8988T (cell line): ENCODE measurements at places on chromosomes 5 and 9.

- DNase-seq = no peak
These were observed 6.0 kb downstream of the BARX1 start for GRCh38 chr9:93949073-93949693.

DNA sequence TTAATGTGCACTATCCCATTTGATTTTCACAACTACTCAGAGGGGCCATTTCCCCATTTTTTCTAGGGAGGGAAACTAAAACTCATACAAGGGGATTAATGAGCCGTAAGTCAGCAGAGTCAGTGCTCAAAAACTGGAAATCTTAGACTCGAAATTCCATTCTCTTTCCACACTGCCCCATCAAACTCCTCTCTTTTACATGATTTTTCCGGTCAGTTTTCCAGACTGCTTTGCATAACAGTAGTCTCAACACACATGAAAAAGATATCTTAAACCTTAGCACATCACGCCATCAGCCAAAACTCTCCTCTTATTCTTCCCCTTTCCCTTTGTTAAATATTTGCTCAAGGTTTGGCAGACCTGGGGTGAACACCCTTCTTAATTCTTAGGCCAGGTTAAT lies 332.0 kb downstream of the RFX3 start:
- no peak for DNase-seq

DNA sequence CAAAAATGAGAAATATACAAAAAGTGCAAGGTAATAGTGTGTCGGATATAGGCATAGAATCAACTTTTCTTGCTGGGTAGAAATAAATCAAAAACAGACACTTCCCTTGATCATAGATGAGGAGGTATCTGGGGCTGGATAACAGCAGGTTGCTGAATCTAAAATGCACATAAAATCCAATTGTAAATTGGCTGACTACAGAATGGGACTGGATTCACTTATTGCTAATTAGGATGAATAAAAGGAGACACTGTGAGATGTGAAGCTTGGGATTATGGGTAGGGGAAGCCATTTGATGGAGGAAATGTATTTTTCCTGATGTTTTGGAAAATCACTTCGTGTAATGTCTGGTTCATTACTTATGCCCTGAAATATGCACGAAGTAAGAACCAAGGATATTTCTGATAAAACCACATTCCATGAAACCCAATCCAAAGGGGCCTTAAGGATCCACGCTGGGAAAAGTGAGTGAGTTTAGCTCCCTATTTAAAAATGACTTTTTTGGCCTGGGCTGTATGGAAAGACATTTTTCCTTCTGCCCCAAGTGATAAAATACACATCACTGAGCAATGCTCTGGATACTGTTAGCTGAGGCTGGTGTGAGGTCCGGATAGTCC lies 136.1 kb downstream of the MARCHF11 start:
- DNase-seq = no peak

- DNase-seq = no peak
These were observed 177.7 kb downstream of the PAPPA start for GRCh38 chr9:116331241-116331640.

DNA sequence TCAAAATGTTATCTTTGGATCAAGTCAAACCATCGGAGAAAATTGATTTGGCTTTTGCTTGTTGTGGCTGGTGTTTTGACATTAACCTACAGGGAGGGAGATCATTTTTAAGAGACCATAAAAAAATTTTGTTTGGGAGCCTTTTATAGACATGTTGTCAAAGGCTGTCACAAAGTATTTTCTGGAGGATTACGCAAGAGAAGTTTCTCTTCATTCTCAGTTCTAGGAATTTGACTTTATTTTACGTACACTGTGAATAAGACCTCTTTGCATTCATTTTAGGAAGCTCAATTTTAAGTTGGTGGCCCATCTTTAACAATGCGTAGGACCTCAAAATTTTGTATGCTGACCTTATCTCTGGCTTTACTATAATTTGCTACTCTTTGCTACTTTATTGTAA lies 50.2 kb upstream of the SLC44A1 start:
- DNase-seq = no peak

GRCh38 chr5:99005506-99005905 lies 76.7 kb upstream of the CHD1 start:
- DNase-seq = no peak

DNA sequence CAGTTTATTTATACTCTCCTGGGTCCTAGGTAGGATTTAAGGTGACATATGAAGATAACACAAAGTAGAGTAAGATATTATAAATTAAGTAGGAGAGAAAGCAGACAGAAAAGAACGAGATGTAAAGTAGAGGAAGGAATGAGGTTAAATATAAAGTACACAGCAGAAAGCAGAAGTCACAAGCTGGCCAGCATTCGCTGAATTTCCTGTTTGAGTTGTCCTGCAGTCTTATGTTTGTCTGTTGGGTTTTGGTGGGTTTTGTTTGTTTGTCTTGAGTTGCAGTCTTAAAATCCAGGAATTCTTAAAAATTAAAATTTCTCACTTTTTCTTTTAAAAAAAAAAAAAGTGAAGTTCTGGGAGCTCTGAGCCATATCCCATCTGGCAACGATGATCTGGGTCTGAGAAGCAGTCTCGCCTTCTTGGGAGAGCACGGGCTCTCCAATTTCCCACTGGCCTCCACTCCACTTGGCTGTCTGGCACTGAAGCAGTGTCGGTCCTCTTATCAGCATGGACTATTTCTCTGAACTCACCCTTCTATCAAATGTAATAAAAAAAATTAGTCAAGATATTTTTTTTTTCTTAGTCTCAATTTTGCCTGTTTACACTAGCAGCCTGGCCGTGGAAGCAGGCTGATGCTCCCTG lies 2.0 kb downstream of the S100Z start:
- no peak for DNase-seq

- no peak for DNase-seq
These were observed 22.6 kb downstream of the SEMA5A start for GRCh38 chr5:9523090-9523823.

DNA sequence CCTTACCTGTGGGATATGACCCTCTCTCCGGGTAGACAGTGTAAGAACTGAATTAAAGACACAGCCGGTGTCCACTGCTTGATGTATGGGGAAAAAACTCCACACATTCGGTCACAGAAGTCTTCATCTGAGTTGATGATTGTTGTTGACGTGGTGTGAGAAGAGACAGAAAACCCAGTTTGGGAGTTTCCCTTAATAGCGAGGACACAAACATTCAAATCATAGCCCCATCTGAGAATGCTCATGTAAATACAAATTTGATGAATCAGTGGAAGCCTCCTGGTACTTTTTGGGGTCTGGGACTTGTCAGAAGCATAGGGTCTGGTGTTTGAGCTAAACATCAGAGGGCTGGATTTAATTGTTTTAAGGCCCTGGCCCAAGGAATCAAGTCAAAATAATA lies 11.0 kb downstream of the HAVCR1 start:
- no peak for DNase-seq

- DNase-seq = no peak
These were observed 18.8 kb upstream of the GFPT2 start for GRCh38 chr5:180371949-180372348.

GRCh38 chr9:127540664-127541041 lies 71.4 kb upstream of the STXBP1 start:
- DNase-seq = peak; percentile 64

DNA sequence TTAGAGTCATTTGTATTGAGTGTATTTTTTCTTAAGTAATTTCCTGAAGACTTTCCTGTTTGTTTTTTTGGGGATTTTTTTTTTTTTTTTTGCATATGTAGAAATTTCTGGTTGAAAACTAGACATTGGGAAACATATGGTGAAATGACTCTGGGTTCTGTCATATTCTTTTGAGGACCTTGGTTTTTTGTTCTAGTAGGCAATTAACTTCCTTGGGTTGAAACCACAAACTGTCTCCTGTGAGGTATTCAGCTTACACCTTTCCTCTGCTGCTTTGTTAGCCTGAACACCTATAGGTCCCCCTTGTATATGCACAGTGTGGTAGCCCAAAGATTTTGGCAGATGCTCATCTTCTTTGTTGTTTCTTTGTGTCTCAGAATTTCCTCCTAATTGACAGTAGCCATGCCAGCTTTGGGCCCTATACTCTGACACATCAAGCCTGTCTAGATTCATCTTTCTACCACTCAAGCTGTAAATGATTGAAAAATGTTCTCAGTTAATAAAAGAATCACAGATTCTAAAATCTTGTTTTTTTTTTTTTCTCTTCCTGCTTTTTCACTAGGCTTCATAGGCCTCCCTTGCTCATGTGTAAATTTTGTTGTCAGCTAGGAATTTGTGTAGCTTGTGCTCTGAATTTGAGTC lies 140.6 kb downstream of the COMMD10 start:
- no peak for DNase-seq

DNA sequence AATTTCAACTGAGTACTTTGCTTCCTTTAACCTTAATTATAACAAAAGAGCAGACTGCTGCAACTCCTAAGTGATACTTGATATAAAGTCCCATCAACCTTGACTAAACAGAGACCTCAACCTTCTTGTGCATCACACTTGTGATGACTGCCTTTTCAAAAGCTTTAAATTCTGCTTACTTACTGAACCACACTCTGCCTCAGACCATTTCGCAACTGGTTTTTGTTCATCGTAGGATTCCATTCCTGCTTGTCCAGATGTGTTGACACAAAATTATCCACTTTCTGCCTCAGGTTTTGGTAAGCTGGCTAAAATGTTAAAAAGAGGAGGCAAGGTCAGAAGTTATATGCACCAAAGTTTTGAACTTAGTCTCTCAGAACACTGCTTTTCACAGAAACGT lies 3.5 kb downstream of the BOD1 start:
- no peak for DNase-seq

GRCh38 chr5:31047007-31047406 lies 146.5 kb upstream of the CDH6 start:
- DNase-seq = no peak

GRCh38 chr9:128947527-128948301 lies at the start of the genes DOLK and NUP188:
TSS of gene DOLK (minus strand) at chr9:128947603. CDS start at chr9:128947303, 300 bp downstream.
TSS of gene NUP188 (plus strand) at chr9:128947699. CDS start at chr9:128947720, 21 bp downstream.
- DNase-seq = peak; percentile 95

DNA sequence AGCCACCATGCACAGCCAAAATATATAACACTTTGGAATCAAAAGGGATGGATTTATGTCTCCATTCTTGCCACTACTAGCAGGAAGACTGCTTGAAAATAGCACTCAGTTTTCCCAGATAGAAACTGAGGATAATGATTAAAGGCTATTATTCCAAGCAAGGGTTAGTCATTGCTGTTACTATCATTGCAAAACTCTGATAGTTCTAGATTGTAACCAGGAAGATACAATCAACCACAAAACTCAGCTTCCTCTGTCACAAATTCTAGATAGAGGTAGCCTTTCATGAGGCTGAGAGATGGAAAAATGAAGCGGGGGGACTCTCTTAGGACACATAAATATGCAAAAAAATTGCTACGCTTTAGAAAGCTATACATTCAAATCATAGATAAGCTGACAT lies 3.1 kb downstream of the ANXA1 start:
- no peak for DNase-seq

DNA sequence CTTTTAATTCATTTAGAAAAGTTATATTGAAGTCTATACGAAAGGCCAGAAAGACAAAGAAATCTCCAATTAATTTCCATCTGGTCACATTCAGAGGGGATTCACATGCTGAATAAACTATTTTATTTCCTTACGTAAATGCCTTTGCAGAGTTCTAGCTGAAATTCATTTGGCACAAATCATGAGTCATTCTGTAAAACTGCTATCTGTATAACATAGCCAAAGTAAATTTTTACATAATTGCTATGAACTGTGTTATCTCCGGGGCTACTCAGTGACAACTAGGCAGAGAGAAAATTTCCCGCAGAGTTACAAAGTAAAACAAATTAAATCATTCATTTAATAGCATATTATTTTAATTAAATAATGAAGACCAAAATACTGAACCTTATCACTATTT lies 463.2 kb upstream of the ADAMTS16 start:
- no peak for DNase-seq

GRCh38 chr5:87581661-87582060 lies 168.9 kb upstream of the CCNH start:
- DNase-seq = no peak

- no peak for DNase-seq
These were observed 2.7 kb downstream of the KLF4 start for GRCh38 chr9:107486674-107487520.

DNA sequence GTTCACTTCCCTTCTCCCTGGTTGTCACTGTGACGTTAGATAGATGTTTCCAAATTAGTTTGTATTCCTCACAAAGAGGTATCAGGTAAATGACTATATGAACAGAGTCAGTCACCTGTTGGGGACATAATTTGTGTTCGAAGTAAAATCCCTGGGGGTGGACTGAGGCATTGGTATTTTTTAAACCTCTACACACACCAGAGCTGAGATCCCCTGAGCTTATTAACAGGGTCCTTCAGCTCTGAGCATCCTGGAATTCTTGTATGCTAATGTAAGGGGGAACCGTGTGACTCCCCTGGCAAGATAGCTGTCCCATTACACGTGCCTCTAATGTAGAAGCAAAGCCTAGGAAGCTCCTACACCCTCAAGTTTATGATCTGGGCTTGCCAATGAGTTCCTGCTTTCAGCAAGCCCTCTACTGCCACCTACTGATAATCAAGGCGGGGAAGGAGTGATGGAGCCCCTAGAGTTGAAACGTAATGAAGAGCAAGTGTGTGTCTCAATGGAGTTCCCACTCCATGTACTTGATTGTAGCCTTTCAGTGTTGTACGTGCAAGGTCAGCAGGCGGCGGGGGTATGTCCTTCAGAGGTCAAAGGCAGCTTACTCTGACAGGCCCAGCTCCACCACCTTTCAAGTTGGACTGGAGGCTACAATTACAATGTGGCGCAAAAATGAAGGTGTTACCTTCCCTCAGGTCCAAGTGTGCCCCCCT lies 14.4 kb downstream of the PRKACG start:
- peak; percentile 54 for DNase-seq

- no peak for DNase-seq
These were observed 20.5 kb downstream of the SRFBP1 start for GRCh38 chr5:121982146-121982892.

- DNase-seq = peak; percentile 92
These were observed 135.6 kb upstream of the PPP1R26 start for GRCh38 chr9:135343837-135344522.

GRCh38 chr5:5951953-5952352 lies 426.4 kb downstream of the MED10 start:
- DNase-seq = no peak

DNA sequence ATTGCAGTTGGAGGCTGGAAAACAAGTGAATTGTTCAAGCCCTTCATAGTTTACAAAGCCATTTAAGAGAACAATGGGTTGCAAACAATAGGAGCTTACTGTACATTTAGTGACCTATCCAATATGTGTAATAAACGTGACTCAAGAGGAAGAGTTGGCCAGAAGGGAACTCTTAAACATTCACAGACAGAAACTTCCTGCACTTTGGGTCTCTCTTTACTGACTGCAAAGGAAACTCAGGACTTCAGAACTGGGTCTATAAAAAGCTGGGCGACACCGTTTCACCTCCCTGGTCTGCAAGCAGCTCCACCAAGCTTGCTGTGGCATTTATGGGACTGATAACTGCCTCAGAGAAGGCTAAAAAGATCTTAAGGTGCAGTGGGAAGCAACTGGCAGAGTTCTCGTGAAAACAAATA lies 48.7 kb upstream of the SPATA31D4 start:
- no peak for DNase-seq

DNA sequence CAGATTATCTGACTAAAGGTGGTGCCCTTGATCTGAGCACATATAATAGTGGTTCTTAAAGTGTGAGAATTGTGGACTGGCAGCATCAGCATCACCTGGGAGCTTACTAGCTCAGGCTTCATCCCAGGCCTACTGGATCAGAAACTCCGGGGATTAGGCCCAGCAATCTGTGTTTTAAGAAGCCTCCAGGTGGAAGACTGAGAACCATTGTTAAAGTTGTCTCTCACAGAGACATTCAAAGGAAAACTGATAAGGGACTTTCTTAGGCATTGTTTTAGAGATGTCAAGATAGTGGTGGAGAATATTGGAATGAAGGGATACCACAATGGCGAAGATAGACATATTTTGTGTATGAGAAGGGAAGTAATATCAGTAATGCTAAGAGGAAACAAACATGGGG lies 59.5 kb downstream of the STX17 start:
- DNase-seq = no peak

- no peak for DNase-seq
These were observed 221.2 kb downstream of the TLE1 start for GRCh38 chr9:81468084-81468595.
